ENCODE measurements at places on chromosomes 3 and 15. TPM values are rescaled to one million over a fixed set of nuclear protein-coding genes. Genes with fewer than 3 reads are reported as not detected.
A peak's percentile ranks its signal among the peaks of the same experiment; 100 is the strongest.

GRCh38 chr3:7307410-7307809 lies 446.5 kb downstream of the GRM7 start:
- no peak for DNase-seq

- no peak for DNase-seq
Observed at GRCh38 chr15:66713843-66714508, 11.9 kb downstream of the SMAD6 start.

GRCh38 chr3:146550743-146551510 lies 6.5 kb upstream of the PLSCR1 start:
- peak; percentile 13 for DNase-seq

- DNase-seq: no peak
Observed at GRCh38 chr3:185250247-185250646, 3.6 kb downstream of the EHHADH start.

The CPLX3 gene
- total RNA-seq: not detected

The GABRR3 gene
- not detected for total RNA-seq
